Stimulated activated memory B cell treated with anti-CD40 and anti-IgM and Interleukin-4, amounts not matched to agents 10 μg/mL and 1 μg/mL and 100 μg/mL, for 72 hours (primary cell): ENCODE measurements at places on chromosomes 7 and 10.

DNA sequence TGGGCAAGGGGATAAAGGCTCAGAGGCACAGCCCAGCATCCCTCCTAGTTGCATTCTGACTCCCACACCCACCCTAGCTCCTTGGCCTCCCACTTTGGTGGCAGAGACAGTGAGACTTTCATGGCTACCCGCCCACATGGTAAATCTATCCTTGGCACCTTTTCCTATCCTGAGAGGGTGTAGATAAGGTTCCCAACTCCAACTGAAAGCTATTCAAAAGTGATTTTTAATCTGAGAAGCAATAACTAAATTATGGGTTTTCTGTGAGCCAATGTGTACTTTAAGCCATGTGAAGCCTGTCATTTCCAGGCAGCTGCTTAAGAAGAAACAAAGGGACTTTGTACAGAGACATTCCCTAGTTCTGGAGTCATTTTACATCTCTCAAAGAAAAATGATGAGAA is 9.1 kb downstream of the LAMB1 start:
- ATAC-seq, result no peak
- H3K27me3 ChIP-seq, result peaks cover 26% of the 10 kb centered on the region
- H3K4me1 ChIP-seq, result no peaks in the 10 kb centered on the region
- no peaks in the 10 kb centered on the region for H3K36me3 ChIP-seq
- no peak overlapping the region for H3K27ac ChIP-seq

DNA sequence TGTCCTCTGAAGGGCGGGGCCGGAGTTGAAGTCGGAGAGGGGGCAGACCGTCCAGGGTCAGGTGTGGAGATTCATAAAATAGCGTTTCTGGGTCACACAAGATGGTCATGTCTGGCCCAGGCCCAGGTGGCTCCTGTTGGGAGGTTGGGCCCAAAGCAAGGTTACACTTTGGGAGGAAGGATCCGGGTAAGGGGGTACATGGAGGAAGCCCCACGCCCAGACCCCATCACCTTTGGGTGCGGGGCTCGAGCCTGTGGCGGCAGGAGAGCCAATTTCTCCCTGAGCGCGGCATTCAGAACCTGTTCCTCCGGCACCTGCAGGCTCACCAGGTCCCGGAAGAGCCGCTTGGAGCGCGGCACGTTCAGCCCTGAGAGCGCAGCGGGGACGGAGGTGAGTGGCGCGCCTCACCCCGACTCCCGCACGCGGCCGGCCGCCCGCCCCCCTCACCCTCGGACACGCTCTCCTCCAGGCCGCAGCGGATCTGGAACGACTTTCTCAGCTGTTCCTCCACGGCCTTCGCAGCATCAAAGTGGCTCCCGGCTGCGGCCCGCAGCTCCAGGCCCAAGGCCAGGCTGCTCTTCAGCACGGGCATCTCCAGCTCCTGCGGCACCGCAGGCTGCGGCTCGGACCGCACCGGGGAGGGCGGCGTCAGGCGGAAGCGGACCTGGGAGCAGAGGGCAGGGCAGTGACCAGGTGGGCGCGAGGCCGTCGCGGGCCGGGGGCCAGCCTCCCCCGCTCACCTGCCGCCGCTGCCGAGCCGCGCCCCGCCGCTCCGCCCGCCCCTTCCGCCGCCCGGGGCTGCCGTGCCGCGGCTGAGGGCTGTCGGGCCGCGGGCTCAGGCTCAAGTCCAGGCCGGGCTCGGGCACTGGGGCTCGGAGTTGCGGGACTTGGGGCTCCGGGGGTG is 644 bp downstream of the PPP1R35 start:
- peak overlapping the region; percentile 85 for H3K27ac ChIP-seq
- H3K4me3 ChIP-seq, result peak overlapping the region; percentile 87
- ATAC-seq, result peak; percentile 61
- H3K36me3 ChIP-seq, result peaks cover 30% of the 10 kb centered on the region

GRCh38 chr7:1944619-1945210 is 274.6 kb downstream of the ELFN1 start:
- no peak overlapping the region for H3K27ac ChIP-seq
- H3K4me3 ChIP-seq, result no peak overlapping the region
- H3K27me3 ChIP-seq, result no peaks in the 10 kb centered on the region
- peaks cover 22% of the 10 kb centered on the region for H3K4me1 ChIP-seq
- no peaks in the 10 kb centered on the region for H3K36me3 ChIP-seq

GRCh38 chr10:31034098-31034909 is 2.6 kb upstream of the ZNF438 start:
- no peaks in the 10 kb centered on the region for H3K27me3 ChIP-seq
- peaks cover 3% of the 10 kb centered on the region for H3K36me3 ChIP-seq
- H3K27ac ChIP-seq, result no peak overlapping the region
- ATAC-seq, result no peak
- peaks cover 19% of the 10 kb centered on the region for H3K4me1 ChIP-seq
- no peak overlapping the region for H3K4me3 ChIP-seq

DNA sequence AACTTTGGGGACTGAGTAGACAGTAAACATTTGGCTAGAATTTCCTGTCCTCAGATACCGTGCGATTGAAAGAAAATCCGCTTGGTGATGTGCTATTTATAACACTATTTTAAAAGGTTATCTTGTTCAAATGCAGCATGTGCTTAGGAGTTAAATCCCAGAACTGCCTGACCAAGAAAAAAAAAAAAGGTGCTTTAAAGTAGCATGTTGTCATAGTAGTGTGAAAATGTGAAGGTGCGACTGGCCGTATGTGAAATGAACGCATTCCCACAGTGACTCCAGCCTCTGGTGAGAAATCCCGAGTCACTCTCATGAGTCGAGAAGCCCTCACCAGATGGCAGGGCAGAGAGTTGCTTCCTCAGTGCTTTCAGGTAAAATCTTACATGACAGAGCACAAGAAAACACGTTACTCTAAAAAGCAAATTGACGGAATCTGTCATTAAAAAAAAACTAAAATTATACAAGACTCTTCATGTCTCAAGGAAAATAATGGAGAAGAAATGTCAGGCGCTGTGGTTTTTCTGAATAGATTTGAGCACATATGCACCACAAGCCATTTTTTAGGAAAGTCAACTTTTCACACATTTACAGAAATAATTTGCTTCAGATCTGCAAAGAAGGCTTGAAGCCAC is 18.4 kb upstream of the KLF6 start:
- no peak for ATAC-seq
- no peaks in the 10 kb centered on the region for H3K27me3 ChIP-seq
- no peak overlapping the region for H3K4me3 ChIP-seq
- H3K36me3 ChIP-seq, result no peaks in the 10 kb centered on the region
- no peak overlapping the region for H3K27ac ChIP-seq
- peaks cover 40% of the 10 kb centered on the region for H3K4me1 ChIP-seq

- ATAC-seq, result no peak
- no peak overlapping the region for H3K4me3 ChIP-seq
- H3K27me3 ChIP-seq, result peaks cover 31% of the 10 kb centered on the region
- H3K4me1 ChIP-seq, result no peaks in the 10 kb centered on the region
Observed at GRCh38 chr10:125118011-125118611, 42.3 kb downstream of the CTBP2 start.

DNA sequence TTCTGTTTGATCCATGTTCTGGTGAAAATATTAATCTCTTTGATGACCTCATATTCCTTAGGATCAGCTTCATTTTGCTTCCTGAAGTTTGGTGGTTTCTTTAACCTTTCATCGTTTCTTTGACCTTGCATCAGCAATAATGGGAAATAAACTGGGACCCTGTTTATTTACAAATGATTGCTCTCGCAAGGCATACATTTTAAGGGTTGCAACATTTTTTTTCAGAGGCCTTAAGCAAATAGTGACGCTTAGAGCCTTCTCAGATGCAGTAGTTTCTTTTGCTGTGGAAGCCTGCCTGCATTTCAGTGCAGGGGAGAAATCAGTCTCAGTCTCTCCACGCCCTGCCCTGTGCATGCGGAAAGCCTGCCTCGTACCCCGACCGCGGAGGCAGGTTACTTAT is 139.1 kb upstream of the NPS start:
- no peak overlapping the region for H3K4me3 ChIP-seq
- H3K36me3 ChIP-seq, result no peaks in the 10 kb centered on the region
- no peak for ATAC-seq

GRCh38 chr7:90758933-90759562 is 162.9 kb downstream of the CDK14 start:
- peaks cover 48% of the 10 kb centered on the region for H3K36me3 ChIP-seq
- H3K27me3 ChIP-seq, result no peaks in the 10 kb centered on the region
- H3K4me3 ChIP-seq, result no peak overlapping the region
- H3K4me1 ChIP-seq, result peaks cover 85% of the 10 kb centered on the region

- no peak for ATAC-seq
- no peaks in the 10 kb centered on the region for H3K36me3 ChIP-seq
- no peak overlapping the region for H3K27ac ChIP-seq
- peaks cover 42% of the 10 kb centered on the region for H3K27me3 ChIP-seq
Observed at GRCh38 chr7:128713794-128714193, 25.4 kb upstream of the CALU start.

GRCh38 chr7:73682745-73683055 is 553 bp downstream of the DNAJC30 start:
- H3K4me3 ChIP-seq, result peak overlapping the region; percentile 100
- ATAC-seq, result no peak
- H3K27me3 ChIP-seq, result no peaks in the 10 kb centered on the region
- H3K36me3 ChIP-seq, result peaks cover 31% of the 10 kb centered on the region
- peak overlapping the region; percentile 100 for H3K27ac ChIP-seq
- H3K4me1 ChIP-seq, result peaks cover 44% of the 10 kb centered on the region

DNA sequence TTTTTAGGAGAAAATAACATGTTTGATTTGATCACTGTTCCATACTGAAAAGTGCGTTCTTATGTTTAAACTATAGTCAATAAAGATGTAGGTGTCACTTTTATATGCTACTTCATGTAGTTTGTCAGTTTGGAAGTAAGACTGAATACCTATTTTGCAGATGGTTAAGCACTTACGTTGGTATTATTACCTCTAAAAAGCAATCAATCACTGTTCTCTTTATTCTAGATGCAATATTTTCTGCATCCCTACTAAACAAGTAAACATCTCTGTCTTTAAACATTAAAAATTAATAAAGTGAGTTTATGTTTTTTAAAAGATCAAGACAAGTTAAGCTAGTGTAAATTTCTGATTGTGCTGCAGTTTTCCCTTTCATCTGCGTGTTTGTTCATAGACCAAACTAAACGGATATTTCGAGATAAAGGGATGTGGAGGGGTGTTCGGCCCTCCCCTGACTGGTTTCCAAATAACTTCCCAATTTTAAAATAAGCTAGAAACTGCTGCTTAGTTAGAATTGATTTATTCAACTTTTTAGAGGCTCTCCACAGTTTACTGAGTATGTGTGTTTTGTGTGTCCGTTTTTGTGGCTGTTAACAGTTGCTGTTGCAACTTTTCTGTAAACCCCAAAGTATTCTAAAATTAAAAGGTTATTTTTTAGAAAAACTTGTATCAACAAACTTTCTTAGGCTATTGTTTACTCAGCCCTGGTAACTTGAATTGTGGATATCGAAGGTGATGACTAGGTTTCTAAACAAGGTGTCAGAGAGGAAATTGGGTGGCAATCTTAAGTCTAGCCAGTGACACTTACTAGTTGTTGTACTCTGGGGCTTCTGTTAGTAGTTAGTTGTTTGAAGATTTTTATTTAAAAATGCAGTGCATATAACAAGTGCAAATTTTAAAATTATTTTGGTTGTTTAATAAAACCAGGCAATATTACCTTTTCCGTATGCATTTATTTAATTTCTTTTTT is 974 bp downstream of the KIF11 start:
- no peaks in the 10 kb centered on the region for H3K36me3 ChIP-seq
- H3K4me3 ChIP-seq, result peak overlapping the region; percentile 97
- no peak for ATAC-seq
- no peaks in the 10 kb centered on the region for H3K27me3 ChIP-seq

GRCh38 chr10:116831790-116832189 is 17.5 kb upstream of the ENO4 start:
- H3K27me3 ChIP-seq, result no peaks in the 10 kb centered on the region
- no peaks in the 10 kb centered on the region for H3K4me1 ChIP-seq
- H3K36me3 ChIP-seq, result peaks cover 37% of the 10 kb centered on the region
- H3K4me3 ChIP-seq, result no peak overlapping the region
- no peak overlapping the region for H3K27ac ChIP-seq
- no peak for ATAC-seq

DNA sequence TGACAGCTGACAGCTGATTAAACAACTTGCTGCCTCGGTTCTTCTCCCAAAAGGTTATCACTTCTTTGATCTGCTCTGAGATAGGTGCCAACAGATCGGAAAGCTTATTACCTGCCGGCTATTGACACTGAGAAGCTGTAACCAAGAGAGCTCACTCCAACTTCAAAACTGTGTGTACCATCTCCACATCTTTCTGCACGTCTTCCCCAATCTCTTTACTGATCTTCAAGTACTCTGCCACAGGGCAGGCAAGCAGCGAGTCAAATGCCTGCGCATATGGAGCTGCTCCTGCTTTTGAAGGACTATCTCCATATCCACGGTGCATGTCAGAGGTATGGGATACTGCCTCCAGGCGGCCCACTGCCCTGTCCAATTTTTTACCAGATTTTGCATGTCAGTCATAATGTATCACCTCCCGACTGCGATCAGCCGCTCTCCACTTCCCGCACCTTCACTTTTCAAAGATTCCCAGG is 352 bp upstream of the ZNF485 start:
- H3K27me3 ChIP-seq, result peaks cover 8% of the 10 kb centered on the region
- H3K4me3 ChIP-seq, result peak overlapping the region; percentile 69
- ATAC-seq, result no peak

- no peaks in the 10 kb centered on the region for H3K27me3 ChIP-seq
- ATAC-seq, result no peak
- no peaks in the 10 kb centered on the region for H3K4me1 ChIP-seq
- H3K4me3 ChIP-seq, result no peak overlapping the region
Observed at GRCh38 chr7:81839708-81840369, 70.0 kb upstream of the HGF start.

- H3K36me3 ChIP-seq, result no peaks in the 10 kb centered on the region
- H3K4me3 ChIP-seq, result no peak overlapping the region
- H3K27ac ChIP-seq, result no peak overlapping the region
- H3K27me3 ChIP-seq, result peaks cover 64% of the 10 kb centered on the region
- ATAC-seq, result no peak
- H3K4me1 ChIP-seq, result no peaks in the 10 kb centered on the region
Observed at GRCh38 chr10:5563991-5564536, 39.3 kb downstream of the CALML3 start.

- H3K27ac ChIP-seq, result no peak overlapping the region
- no peak for ATAC-seq
- H3K27me3 ChIP-seq, result no peaks in the 10 kb centered on the region
- peaks cover 16% of the 10 kb centered on the region for H3K36me3 ChIP-seq
- H3K4me1 ChIP-seq, result peaks cover 46% of the 10 kb centered on the region
Observed at GRCh38 chr10:103394180-103394579, 2.1 kb downstream of the ATP5MK start.

DNA sequence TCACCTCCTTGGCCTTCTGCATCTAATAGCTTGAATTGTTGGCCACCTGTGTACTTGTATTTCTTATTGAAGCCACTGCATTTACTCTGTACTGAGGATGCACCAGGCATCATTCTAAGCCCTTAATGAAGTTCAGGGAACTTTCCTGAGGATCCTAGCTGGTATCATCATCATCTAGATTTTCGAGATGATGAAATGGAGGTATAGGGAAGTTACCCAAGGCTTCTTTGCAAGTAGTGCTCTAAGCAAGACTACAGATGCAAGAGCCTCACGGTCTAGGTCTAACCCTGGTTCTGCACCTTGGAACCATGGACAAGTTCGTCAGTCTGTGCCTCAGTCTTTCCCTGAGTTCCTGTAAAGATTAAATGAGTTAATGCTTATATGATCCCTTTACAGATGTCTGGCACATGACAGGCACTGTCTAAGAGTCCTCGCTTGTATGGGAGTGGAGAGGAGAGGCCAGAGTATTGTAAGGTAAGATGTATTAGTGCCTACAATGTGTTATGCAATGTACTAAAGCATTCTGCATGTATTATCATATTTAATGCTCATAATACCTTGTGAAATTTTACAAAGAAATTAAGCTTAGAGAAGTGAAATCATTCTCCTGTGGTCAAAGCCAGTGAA is 145.1 kb downstream of the KCNMA1 start:
- peaks cover 15% of the 10 kb centered on the region for H3K4me1 ChIP-seq
- peaks cover 9% of the 10 kb centered on the region for H3K27me3 ChIP-seq
- peak overlapping the region; percentile 9 for H3K27ac ChIP-seq
- H3K36me3 ChIP-seq, result no peaks in the 10 kb centered on the region
